ENCODE measurements at places on chromosomes 7 and 10. TPM values are rescaled to one million over a fixed set of nuclear protein-coding genes. Genes with fewer than 3 reads are reported as not detected.

The GALNT17 gene
- not detected for total RNA-seq

The CEP55 gene
- not detected for total RNA-seq

The GRID2IP gene
- 0.05 TPM for total RNA-seq

The ATOH7 gene
- not detected for total RNA-seq

The RBAK gene
- total RNA-seq: 20.6 TPM

The TAS2R39 gene
- not detected for total RNA-seq

The LRRD1 gene
- not detected for total RNA-seq

The PKD2L1 gene
- not detected for total RNA-seq

The TAS2R4 gene
- total RNA-seq: 1.6 TPM

The UCN3 gene
- not detected for total RNA-seq

The SUFU gene
- total RNA-seq: 14.4 TPM

The GPR15LG gene
- not detected for total RNA-seq

The CYCS gene
- total RNA-seq: 45.3 TPM

The DYDC2 gene
- total RNA-seq: not detected

The PTN gene
- total RNA-seq: not detected

The CDHR1 gene
- 1.6 TPM for total RNA-seq

The CYP26C1 gene
- total RNA-seq: 0.32 TPM

The PILRA gene
- total RNA-seq: 11.6 TPM

The FEZF1 gene
- total RNA-seq: not detected

The JAZF1 gene
- total RNA-seq: 9.7 TPM

The SRI gene
- 60.0 TPM for total RNA-seq

The CUZD1 gene
- 0.34 TPM for total RNA-seq

The AOAH gene
- total RNA-seq: 8.5 TPM

The CTAGE8 gene
- 0.56 TPM for total RNA-seq

The AKR1C3 gene
- 5.8 TPM for total RNA-seq

The FAM25G gene
- not detected for total RNA-seq

Data from naive thymus-derived CD4-positive, alpha-beta T cell (primary cell).